ENCODE measurements at places on chromosomes 2 and 18. TPM values are rescaled to one million over a fixed set of nuclear protein-coding genes. Genes with fewer than 3 reads are reported as not detected.

CDH2 gene
- 224 TPM for total RNA-seq

DNA sequence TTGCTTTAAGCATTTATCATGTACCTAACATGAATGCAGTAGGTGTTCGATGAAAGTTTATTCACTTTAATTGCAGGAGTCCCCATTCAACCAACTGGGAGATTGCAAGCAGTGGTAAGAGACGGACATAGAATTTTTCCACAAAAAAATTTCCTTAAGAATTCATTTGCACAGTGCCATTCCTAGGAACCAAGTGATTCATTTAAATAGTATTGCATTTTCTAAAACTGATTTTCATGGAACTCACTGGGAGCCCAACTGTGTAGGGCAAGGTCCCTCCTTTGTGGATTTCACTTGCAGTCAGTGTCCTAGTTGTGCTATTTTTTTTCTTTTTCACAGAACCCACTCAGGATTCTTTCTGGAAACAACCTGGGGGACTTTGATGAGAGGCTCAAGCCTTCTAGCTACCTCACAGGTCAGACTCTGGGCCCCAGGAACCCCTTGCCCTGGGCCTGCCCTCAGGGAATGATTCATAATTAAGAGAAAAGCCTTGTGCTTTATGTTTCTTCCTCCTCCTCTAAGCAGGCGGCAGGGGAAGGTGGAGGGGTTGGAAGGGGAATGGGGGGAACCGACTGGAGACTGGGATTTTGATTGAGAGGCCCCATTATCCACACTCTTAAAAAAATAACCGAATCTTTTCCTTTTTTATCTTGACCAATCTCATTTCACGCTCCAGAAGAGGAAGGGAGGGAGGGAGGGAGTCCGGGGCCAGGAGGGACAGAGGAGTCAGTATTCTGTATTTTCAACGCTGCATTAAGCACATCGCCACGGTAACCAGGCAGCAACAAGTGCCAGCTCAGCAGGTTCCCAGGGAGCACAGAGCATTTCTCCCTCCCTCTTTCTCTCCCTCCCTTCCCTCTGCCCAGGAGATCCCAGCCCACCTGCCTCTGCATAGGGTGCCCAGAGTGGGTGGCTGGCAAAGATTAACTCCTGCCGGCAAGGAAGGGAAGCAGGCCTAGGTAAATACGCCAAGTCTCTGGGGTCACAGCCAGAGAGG, 51.8 kb downstream of the PSD4 start:
- peak; percentile 57 for DNase-seq

ZNF804A gene
- total RNA-seq, result 23.1 TPM

DSC3 gene
- 0.47 TPM for total RNA-seq

DSG1 gene
- total RNA-seq, result not detected

GRCh38 chr18:2497797-2498196, 73.5 kb downstream of the METTL4 start:
- no peak for DNase-seq

DNA sequence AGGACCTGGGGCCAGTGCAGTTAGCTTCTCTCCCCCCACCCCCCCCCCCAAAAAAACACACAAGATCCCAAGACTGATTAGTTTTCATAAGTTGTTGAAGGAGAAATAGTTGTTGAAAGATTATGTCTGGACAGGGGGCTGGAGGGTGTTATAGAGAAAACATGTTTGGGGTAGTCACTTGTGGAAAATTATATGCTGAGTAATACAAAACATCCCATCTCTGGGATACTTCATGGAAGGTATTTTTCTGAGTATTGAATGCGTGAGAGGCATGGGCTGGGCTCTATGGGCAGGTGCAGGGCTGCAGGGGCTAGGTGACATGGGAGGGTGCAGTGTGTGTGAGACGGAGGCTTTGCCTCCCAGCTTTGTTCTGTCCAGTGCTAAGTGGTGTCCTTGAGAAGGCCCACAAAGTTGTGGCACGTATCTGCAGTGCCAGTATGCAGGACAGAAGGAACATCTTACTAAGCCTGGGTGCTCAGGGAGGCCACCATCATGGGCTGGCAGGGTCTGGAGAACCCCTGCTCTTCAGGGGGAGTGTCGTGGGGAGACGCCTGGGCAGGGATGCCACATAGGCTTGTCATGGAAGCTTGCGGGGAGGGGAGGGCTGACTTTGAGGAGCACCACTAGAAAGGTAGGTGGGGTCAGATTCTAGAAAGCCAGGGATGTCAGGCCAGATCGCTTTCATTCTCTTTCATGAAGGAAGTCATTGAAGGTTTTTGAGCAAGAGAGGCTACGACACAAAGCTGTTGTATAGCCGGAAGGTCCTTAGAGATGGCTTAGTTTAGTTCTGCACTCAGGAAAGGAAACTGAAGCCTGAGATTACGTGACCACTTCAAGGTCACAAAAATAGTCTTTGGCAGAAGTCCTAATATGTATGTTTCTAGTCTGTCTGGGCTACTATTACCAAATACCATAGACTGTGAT, 232.0 kb downstream of the LDLRAD4 start:
- no peak for DNase-seq

- DNase-seq, result no peak
Observed at GRCh38 chr2:47499621-47500309, 96.8 kb downstream of the MSH2 start.

- DNase-seq, result peak; percentile 53
Observed at GRCh38 chr2:154697418-154698252, 860 bp upstream of the KCNJ3 start.

INHBB gene
- 0.34 TPM for total RNA-seq

GRCh38 chr2:241268716-241269445, 46.6 kb downstream of the HDLBP start:
- no peak for DNase-seq

GRCh38 chr18:3448838-3449511, 997 bp upstream of the TGIF1 start:
- peak; percentile 52 for DNase-seq

DNA sequence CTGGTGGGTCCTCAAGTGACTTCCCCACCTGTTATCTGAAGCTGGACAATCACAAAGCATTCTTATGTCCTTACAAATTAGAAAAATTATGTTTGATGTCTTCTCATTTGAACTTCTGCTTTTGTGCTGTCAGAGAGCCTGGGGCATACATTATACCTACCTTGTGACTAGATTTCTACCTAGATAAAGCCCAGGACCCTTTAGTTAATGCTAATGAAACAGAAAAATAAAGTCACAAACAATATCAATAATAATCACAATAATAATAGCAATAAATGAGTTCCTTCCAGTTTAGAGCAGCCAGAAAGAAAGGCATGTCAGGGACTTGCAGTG, 456.4 kb downstream of the SETBP1 start:
- DNase-seq, result no peak

- no peak for DNase-seq
Observed at GRCh38 chr2:8251291-8251690, 430.6 kb upstream of the ID2 start.

- no peak for DNase-seq
Observed at GRCh38 chr2:7835693-7836680, 845.9 kb upstream of the ID2 start.

AAMP gene
- 64.6 TPM for total RNA-seq

DNA sequence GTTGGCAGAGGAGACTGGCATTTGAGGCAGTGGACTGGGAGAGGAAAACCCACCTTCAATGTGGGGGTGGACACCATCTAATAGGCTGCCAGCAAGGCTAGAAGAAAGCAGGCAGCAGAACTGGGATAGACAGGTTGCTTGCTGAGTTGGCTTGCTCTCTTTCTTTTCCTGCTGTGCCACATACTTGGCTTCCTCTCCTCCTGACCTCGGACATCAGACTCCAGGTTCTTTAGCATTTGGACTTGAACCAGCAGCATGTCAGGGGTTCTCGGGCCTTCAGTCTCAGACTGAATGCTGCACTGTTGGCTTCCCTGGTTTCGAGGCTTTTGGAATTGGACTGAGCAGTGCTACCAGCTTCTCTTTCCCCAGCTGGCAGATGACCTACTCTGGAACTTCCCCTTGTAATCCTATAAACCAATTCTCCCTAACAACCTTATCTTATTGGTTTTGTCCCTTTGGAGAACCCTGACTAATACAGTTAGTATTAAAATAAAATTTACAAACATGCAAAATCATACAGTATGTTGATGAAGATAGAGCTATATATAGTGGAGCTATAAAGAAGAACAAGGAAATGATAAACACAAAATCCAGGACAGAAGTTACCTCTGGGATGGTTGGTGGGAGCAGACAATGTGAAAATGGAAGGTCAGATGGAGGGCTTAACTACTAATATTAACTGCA, 15.9 kb downstream of the DSEL start:
- DNase-seq, result no peak

DNA sequence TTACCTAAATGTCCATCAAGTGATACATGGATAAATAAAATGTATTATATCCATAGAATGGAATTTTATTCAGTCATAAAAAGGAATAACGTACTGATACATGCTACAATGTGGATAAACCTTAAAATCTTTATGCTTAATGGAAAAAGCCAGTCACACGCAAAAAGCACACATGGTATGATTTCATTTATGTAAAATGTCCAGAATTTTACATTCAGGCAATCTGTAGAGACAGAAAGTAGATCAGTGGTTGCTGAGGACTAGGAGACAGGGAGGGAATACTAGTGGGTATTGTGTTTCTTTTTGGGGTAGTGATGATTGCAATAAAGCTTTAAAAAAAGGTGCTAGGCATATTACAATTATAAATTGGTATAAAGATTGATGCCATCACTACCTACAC, 30.7 kb upstream of the CD302 start:
- DNase-seq, result no peak

CYTIP gene
- not detected for total RNA-seq

DNA sequence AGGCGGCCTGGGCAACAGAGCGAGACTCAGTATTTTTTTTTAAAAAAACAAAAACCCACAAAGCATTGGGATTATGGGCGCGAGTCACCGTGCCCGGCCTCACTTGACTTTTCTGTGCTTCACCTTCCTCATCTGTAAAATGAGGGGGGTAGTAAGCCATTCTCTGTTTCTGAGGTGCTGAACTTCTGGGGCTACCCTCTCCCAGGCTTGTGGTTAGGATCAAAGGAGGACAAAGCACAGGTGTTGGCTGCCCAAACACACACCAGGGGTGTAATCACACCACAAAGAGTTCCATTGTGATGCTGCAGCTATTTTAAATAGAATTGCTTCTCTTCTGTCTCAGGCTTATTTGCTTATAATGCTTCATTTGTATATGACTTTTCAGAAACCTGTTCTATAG, 35.8 kb upstream of the INHBB start:
- no peak for DNase-seq

- DNase-seq, result no peak
Observed at GRCh38 chr2:230873661-230874401, 9.1 kb downstream of the ITM2C start.

- no peak for DNase-seq
Observed at GRCh38 chr2:69242651-69243051, 144.4 kb downstream of the GFPT1 start.

DNA sequence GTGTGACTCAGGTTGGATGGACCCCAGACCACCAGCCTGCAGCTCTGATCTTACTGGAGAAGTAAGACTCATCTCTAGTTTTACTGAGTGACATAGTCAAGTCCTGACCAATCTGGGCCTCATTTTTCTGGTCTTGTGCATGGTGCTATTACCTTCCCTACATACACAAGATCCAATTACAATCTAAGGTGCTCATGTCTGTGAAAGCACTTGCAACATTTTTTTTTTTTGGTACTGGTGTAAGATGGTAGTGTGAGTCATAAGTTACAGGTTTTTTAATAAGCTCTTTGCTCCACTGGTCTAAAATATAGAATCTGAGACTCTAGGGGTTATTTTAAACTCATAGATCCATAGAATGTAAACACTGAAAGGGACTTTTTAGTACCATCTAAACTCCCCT, 117.3 kb upstream of the EFEMP1 start:
- DNase-seq, result no peak

- no peak for DNase-seq
Observed at GRCh38 chr18:36630917-36631316, 197.9 kb downstream of the TPGS2 start.

DNA sequence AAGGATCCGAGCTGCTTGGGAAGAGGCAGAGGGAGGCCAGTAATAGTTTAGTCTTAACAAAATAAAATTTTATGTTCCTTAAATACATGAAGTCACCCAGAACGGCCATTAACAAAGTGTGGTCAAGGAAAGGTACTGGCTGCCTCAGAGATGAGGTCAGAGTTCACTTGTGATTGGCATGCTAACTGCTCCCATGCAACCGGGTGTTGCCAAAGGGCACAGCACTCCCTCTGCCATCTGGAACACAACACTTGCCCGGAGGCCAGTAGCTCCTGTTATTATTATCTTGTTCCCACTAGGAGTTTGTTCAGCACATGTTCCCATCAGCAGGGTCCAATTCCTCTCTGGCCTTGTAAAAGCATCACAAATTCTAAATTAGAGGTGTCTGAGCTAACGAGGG, 207.0 kb downstream of the CYP26B1 start:
- peak; percentile 41 for DNase-seq

MRPS9 gene
- total RNA-seq, result 20.3 TPM

DNA sequence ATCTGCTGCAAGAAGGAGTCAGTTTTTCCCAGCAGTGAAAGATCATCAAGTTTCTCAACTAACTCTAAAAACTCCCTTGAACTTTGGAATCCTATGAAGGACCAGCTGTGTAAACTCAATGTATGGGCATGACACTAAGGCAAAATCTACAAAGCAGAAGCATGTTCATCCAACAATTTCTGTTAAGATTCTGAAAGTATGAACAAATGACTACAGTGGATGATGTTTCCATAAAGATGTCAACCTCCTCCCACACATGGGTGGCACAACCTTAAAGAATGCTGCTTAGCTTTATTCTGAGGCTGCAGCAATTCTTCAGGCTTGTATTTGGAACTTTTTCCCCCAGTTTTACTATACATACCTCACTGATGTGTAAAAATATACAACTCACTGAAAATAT, 47.2 kb downstream of the WDR33 start:
- no peak for DNase-seq

GORASP2 gene
- 38.8 TPM for total RNA-seq

GRCh38 chr2:206328974-206329373, 54.5 kb downstream of the ZDBF2 start:
- DNase-seq, result no peak

- DNase-seq, result peak; percentile 58
Observed at GRCh38 chr18:44742718-44743311, 62.1 kb downstream of the SETBP1 start.

SPP2 gene
- total RNA-seq, result not detected

- DNase-seq, result no peak
Observed at GRCh38 chr2:230739961-230740360, 27.3 kb downstream of the CAB39 start.

IL36B gene
- total RNA-seq, result not detected

- DNase-seq, result no peak
Observed at GRCh38 chr2:26349690-26350089, 3.1 kb upstream of the ADGRF3 start.

NT5C1B gene
- total RNA-seq, result not detected

DNA sequence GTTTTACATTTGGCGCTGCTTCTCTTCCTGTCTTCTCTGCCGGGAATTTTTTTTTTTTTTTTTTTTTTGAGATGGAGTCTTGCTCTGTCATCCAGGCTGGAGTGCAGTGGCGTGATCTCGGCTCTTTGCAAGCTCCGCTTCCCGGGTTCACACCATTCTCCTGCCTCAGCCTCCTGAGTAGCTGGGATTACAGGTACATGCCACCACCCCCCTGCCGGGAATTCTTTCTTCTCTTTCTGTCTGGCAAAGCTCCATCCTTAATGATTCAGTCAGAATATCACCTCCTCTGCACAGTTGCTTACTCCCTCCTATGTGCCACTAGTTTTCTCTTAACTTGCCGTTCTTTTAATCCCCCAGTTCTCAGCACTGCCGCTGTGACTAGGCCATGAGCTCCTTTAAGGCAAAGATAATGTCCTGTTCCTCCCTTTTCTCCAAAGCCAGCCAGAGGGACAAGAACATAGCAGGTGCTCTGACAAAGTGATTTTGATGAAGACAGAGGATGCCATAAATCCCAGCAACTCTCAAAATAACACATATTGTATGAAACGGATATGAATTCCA, 112.1 kb upstream of the LRATD1 start:
- no peak for DNase-seq

SLC9A4 gene
- 0.12 TPM for total RNA-seq

All from glutamatergic neuron (in vitro differentiated cells).